ENCODE measurements at places on chromosomes 2 and 18.
A peak's percentile ranks its signal among the peaks of the same experiment; 100 is the strongest.

- no peak for DNase-seq
These were observed 165.0 kb upstream of the NCKAP5 start for GRCh38 chr2:133732982-133733900.

- no peak for DNase-seq
These were observed 2.8 kb downstream of the RHOB start for GRCh38 chr2:20449501-20450200.

GRCh38 chr18:54742120-54742519, 86.2 kb upstream of the RAB27B start:
- no peak for DNase-seq

DNA sequence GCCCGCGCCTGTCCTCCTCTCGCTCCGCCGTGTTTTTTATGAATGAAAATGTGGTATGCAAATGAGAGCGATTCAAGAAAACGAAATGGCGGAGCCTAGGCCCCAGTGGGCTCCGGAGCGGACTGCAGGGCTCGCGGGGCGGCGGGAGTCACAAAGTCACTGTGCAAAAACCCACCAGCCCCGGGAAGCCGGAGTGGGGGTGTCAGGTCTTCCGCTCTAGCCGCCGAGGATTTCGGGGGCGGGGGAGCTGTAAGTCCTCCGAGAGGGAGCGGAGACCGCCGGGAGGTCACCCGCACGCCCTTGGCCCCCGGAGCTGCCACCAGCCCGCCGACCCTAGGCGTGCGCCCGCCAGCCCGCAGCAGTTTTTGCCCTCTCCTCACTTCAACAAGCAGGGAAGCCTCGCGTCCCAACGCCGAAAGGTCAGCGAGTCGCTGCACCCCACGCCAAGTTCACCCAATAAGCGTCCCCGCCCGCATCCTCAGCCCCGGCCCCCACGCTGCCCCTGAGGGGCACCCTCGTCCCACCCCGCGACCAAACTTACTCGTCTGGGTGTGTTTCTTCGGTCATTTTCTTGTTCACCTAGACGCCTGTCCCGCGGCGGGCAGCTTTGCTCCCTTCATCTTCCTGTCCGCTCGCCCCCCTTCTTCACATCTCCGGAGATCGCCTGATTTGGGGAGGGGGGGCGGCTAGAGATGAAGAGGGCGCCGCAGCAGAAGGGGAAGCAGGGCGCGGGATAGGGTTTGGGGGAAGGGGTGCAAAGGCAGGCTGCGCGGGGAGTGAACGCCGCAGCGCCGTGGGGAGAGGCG, 775 bp downstream of the SPRED2 start:
- DNase-seq, result peak; percentile 83

GRCh38 chr2:237180987-237181386, 95.3 kb downstream of the COPS8 start:
- no peak for DNase-seq

GRCh38 chr2:55565613-55566012, 46.1 kb downstream of the CFAP36 start:
- DNase-seq, result no peak

DNA sequence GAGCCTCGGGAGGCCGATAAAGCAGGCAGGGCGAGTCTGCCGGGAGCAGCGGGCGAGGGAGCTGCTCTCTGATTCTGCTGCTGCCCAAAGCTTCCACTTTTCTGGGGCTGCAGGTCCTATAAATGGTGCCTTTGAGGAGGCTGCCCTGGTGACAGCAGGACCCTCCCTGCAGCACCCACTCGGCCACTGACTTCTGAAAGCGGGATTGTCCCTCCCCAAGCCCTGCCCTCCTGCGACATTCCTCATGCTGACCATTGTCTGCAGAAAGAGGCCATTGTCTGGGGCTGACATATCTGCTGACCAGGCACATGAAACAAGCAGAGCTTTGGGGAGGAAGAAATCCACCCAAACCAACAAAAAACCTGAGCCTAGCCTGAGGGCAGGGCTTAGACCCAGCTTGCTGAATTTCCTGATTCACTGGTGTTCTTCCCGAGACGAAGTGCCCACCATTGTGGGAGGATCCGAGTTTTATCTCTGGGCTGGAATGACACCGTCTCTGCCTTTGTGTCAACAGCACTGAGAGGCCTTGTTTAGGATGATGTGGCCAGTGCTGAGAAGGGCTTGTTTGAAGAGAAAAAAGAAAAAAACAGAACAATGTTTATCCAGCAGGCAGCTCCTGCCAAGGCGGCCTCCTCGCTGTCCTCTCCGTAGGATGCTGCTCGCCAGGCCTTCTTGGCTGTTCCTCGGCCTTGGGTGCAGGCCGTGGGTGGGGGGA, 129.7 kb downstream of the MYCN start:
- peak; percentile 45 for DNase-seq

DNA sequence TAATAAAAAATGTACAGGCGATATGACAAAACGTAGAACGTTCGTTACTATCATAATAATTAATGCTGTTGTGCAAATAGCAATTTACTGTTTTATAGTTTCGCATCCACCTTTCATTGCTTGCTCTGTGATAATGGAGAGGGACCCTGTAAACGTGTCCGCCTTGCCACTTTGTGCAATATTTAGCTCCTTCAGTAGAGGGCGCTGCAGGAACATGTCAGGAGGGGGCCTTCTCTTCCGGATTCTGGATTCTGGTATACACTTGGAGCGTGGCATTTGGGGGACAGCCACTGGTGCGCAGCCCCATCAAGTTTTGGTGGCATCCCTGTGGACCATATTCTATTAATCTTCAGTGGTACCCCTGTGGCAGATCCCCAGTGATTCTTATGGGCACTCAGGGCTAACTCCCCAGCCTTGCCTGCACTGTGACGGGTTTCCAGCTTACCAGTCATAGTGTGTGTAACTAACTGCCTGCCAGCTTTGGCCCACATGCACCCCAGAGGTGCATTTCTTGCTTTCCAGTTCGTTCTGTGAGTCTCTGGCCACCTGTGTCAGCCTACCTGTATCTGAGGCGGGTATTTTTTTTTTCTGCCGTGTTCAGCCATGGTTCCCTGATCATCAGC, 140.3 kb downstream of the CYRIA start:
- DNase-seq, result no peak

DNA sequence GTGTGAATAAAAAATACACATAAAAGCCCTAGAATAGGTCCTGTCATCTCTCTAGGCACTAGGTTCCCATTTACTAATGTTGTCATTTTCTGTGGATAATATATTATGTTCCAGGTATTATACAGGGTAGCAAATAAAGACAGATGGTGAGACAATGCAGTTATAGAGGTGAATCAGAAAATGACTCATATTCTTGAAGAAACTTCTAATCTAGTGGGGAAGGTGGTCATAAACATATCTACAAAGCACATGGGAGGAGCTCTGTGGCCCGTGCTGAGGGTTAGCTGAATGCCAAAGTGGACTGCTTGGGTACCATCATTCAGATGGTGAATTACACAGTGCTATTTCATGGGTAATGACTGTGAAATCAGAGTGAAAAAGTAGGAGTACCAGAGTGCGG, 700.9 kb downstream of the ERBB4 start:
- DNase-seq, result no peak

DNA sequence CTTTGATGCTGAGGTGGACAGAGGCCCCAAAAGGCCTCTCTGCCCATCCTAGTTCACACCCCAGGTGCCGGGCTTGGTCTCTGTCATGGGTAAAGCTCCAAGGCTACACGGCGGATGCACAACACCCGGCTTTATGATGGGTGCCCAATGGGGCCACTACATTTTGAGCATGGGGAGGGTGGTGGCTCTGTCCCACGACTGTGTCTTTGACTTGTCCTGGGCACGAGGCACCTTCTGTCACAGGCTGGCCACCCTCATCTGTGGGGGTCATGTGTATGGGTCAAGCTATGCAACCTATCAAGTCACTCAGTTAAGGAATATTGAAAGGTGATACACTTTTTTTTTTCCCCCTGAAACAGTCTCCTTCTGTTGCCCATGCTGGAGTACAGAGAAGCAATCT, 63.7 kb downstream of the EDAR start:
- no peak for DNase-seq

DNA sequence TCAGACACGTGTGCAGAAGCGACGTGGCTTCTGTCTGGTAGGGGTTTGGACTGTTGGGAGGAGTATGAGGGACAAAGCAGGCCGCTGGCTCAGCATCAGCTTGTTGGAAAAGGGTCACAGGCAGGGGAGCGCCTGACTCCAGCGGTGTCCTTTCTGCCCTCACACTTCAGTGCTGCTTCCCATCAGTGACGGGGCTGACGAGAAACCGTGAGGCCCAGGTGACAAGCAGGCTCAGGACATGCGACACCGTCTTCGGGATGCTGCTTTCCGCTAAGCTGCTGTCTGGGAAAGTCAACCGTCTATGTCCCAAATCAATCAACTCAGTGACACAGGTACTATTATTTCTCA, 90.5 kb downstream of the USP40 start:
- no peak for DNase-seq

DNA sequence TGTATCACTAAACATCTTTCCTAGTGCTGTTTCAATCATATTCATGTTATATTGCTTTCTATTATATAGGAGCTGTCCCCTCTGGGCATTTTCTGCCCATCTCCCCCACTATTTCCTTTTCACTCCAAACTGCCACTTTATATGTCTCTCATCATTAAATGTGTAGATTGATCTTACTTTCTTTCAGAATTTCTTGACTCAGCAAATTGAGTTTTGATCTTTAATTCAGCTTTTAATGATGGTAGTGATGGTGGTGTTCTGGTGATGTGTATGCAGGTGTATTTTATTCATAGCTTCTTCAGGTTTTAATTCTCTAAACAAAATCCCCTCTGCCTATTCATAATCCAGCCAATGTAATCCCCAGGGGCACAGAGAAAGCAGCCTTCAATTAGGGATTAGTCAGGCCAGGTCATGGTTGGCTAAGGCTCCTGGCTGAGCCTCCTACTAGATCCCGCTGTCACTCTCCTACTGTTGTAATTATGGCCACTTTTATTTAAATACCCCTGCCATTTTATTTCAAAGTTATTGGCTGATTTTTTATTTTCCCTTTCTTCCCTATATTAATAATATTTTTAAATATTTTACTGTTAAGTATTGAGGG, 325.4 kb downstream of the SPAG16 start:
- DNase-seq, result peak; percentile 7

GRCh38 chr2:147782141-147782930, 62.5 kb upstream of the ACVR2A start:
- DNase-seq, result peak; percentile 22

GRCh38 chr2:16478434-16479210, 187.0 kb downstream of the CYRIA start:
- no peak for DNase-seq

GRCh38 chr2:219284501-219285372, 5.6 kb downstream of the DNAJB2 start:
- DNase-seq, result no peak

DNA sequence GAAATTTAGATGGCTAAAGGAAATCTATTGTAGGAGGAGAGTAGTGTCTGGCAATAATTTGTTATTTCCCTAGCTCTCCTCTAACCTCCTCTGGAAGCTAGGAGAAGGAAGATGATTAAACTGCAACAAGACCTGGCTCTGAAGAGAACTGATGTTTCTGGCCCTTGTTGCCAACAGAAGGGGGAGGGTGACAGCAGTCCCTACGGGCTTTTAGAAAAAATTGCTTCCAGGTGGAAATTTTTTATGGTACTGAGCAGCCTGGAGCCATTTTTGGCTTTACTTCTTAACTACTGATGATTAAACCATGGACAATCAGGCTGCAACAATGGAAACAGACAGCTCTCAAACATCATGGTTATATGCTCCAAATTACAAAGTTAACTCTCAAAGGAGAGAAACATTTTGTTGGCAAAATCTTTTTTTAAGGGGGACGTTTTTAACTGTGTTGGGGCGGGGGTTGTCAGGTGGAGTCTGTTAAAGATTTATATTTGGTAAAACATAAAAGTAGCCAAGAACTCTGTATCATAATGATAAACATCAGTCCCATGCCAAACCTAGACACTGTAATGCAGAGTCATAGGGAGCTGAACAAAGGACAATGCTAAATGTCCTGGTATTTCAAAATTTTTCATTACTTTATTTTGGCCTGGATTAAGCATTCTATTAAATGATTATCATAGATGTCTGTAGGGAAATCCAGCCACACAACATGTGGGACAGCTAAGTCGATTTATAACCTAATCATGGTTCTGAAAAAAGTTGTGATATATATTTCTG, 70.0 kb downstream of the EXOC6B start:
- DNase-seq, result no peak

- no peak for DNase-seq
These were observed 180.8 kb downstream of the KLHL29 start for GRCh38 chr2:23565814-23566213.

- DNase-seq, result no peak
These were observed 68.9 kb downstream of the BIRC6 start for GRCh38 chr2:32425719-32426141.

DNA sequence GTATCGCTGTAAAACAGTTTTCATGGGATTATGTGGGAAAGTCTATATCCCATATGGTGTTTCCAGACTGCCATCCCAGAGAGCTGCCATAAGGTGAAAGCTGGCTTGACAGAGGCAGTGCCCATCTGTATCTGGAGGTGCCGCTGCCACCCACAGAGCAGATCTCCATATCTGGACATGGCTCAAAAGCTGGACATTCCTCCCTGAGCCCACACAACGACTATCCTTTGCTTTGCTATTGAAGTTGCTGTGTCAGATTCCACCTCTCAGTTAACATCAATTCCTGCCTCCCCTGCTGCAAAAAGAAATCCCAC, 55.2 kb downstream of the RND3 start:
- DNase-seq, result peak; percentile 91

- DNase-seq, result no peak
These were observed 151.4 kb downstream of the HNMT start for GRCh38 chr2:138115666-138116065.

- DNase-seq, result no peak
These were observed 7.2 kb downstream of the ARHGAP25 start for GRCh38 chr2:68741805-68742306.

GRCh38 chr18:75120521-75120920, 88.4 kb downstream of the PTGR3 start:
- peak; percentile 22 for DNase-seq

GRCh38 chr18:58768293-58768974, 96.2 kb upstream of the ZNF532 start:
- peak; percentile 88 for DNase-seq

GRCh38 chr18:80157708-80158343, 48.8 kb downstream of the ADNP2 start:
- peak; percentile 92 for DNase-seq

GRCh38 chr2:29723255-29724001, 198.0 kb downstream of the ALK start:
- no peak for DNase-seq

- no peak for DNase-seq
These were observed 133.4 kb downstream of the VAPA start for GRCh38 chr18:10047237-10047636.

- DNase-seq, result no peak
These were observed 11.3 kb downstream of the GFPT1 start for GRCh38 chr2:69375494-69376353.

All from brain (organoid and tissue), 16 donors.